ENCODE measurements at places on chromosomes 2 and 18.
A peak's percentile ranks its signal among the peaks of the same experiment; 100 is the strongest.

DNA sequence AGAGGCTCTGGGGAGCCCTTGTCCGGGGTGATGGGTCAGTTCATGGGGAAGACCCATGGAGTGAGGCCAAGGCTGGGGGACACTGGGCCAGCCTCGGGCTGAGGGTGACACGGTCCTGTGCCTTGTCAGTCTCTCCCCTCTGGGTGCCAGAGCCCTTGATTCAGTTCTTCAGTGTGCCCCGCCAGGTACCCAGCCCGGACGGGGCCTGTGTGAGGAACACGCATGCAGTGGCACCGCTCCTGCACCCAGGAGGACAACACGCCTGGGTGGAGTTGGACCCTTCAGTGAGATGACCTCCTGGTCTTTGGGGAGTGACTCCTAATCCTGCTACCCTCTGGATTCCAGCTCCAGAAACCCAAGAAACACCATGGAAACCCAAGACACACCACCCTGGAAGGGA, 264.4 kb downstream of the LOXHD1 start:
- DNase-seq: no peak

DNA sequence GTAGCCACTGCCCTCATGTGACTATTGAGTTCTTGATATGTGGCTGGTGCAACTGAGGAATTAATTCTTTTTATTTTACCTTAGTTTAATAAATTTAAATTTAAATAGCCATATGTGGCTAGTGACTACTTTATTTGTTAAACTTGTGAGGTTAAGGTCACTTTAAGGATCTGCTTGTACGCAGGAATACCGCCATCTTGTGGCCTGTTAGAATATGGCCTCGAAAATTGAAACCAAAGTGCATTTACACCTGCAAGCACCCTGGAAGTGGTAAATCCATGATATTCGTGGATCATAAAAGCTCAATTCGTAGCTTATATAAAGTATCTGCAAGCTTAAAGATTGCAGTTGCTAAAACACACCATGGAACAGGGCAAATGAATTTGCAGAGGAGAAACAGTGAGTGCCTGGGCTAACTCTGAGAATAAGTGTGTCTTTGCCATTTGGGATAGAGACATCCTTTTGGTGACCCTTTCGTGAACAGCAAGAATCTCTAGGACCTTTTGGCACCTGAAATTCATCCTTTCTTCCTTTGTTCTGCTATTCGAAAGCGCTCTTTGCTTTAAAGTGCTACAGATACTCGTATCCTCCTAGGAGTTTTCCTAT, 59.9 kb upstream of the REG3A start:
- peak; percentile 45 for DNase-seq

DNA sequence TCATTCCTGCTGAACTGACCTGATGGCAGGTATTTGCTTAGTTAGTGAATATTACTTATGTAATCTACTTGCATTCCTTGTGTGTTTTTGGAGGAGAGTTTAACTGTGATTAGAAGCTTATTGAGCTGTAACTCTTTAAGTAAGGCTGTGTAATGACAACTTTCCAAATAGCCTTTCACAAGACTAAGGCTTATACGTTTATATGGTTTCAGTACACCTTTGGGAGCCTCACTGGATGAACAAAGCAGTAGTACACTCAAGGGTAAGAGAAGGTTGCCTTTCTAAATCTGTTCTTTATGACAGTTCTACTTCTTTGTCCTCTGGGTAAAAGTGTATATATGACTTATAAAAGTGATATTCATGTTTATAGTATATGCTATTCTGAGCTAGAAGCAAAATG, 4.3 kb downstream of the ITPRID2 start:
- DNase-seq: no peak

- no peak for DNase-seq
Measured at GRCh38 chr18:63087421-63088230, 231.9 kb downstream of the BCL2 start.

DNA sequence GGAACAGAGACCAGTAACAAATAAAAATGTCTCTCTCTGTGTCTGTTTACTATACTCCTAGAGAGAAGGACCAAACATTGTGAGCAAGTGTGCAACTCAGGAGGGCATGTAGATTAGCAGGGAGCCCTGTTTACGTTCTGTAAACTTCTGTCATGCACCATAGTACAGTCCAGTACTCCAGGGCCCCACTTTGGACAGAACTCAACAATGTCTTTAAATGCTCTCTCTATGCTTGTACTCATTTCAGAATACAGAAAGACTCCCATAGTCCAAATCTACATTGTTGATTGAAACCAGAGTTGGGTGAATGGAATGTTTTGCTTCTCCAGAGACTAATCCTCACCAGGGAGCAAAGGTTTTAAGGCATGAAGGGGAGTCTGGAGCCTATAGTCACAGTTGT, 934.8 kb downstream of the NRXN1 start:
- no peak for DNase-seq

DNA sequence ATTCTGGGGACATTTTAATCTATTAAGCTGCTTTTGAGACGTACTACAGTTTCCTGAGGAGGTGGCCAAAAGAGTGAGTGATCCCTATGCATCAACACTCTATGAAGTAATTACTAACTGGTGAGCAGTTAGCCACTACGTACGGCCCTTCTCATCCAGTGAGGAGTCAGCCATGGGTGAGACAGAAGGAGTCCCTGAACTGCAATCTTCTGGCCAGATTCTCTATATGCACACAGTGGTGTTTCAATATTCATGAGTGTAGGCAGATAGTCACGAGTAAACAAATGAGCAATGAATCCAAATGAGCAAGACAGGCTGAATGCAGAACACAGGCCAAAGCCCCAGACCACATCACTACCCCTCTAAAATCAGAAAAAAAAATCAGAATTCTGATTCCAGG, 29.8 kb upstream of the TMEM214 start:
- no peak for DNase-seq

DNA sequence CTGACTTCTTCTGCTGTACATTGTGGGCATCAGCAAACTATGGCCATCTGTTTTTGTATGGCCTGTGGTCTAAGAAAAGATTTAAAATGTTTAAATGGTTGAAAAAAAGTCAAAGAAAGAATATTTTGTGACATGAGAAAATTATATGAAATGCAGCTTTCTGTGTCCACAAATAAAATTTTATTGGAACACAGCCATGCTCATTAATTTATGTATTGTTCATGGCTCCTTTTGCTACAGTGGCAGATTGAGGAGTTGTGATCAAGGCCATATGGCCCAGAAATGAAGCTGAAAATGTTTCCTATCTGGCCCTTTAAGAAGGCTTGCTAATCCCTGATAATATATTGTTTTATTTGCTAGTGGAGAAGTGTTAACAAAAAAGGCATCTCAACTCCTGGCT, 162.0 kb downstream of the SLC4A3 start:
- no peak for DNase-seq

GRCh38 chr18:63730773-63731172, 28.0 kb downstream of the SERPINB11 start:
- DNase-seq: no peak

GRCh38 chr2:195664528-195664927, 7.5 kb downstream of the SLC39A10 start:
- DNase-seq: no peak

- no peak for DNase-seq
Measured at GRCh38 chr18:4720518-4720917, 265.4 kb upstream of the DLGAP1 start.

GRCh38 chr2:135512099-135512498, 18.9 kb downstream of the ZRANB3 start:
- no peak for DNase-seq

DNA sequence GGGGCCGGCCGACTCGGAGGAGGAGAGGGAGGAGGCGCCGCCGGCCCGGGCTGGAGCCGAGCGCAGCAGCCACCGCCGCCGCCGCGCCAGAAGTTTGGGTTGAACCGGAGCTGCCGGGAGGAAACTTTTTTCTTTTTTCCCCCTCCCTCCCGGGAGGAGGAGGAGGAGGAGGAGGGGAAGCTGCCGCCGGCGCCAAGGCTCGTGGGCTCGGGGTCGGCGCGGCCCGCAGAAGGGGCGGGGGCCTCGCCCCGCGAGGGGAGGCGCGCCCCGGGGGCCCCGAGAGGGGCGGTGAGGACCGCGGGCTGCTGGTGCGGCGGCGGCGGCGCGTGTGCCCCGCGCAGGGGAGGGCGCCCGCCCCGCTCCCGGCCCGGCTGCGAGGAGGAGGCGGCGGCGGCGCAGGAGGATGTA, 316 bp downstream of the CRIM1 start:
- DNase-seq: no peak

- DNase-seq: no peak
Measured at GRCh38 chr2:64420677-64421076, 33.3 kb upstream of the LGALSL start.

- DNase-seq: no peak
Measured at GRCh38 chr2:16326711-16327300, 338.8 kb downstream of the CYRIA start.

DNA sequence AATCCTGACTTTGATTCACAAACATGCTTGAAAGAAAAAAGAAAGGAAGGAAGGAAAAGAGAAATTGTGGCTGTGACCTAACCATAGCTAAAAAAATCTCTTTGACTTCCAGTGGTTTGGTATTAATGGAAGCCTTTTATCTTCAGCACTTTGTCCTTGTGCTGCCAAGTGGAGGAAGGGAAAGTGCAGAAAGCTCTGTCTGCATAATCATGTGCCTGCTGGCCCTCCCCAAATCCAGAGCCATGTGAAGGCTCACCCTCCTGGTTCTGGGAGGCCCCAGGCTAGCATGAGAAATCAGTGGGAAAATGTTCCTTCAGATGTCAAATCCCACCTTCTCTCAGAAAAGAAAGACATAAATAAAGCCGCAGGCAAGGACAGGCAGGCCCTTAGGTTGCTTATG, 48.3 kb upstream of the BMPR2 start:
- no peak for DNase-seq

GRCh38 chr18:27769152-27769551, 407.8 kb downstream of the CDH2 start:
- no peak for DNase-seq

- peak; percentile 33 for DNase-seq
Measured at GRCh38 chr2:67752969-67753368, 309.8 kb downstream of the C1D start.

DNA sequence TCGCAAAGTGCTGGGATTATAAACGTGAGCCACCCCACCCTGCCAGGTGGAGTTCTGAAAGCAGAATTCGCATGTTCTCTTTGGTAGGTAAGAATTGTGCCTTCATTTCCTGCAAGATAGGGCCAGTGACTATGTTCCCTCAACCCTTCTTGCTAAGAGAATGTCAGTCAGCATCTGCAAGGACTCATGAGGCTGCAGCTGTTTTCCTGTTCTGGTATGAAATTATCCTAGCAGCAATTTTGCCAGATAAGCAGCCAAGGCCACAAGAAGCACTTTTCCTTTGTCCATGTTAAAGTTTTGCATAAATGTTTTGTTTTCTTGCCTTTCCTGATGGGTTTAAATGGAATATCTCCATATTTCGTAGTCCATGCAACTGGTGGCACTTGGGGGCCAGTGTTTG, 6.8 kb upstream of the ARHGAP28 start:
- no peak for DNase-seq

DNA sequence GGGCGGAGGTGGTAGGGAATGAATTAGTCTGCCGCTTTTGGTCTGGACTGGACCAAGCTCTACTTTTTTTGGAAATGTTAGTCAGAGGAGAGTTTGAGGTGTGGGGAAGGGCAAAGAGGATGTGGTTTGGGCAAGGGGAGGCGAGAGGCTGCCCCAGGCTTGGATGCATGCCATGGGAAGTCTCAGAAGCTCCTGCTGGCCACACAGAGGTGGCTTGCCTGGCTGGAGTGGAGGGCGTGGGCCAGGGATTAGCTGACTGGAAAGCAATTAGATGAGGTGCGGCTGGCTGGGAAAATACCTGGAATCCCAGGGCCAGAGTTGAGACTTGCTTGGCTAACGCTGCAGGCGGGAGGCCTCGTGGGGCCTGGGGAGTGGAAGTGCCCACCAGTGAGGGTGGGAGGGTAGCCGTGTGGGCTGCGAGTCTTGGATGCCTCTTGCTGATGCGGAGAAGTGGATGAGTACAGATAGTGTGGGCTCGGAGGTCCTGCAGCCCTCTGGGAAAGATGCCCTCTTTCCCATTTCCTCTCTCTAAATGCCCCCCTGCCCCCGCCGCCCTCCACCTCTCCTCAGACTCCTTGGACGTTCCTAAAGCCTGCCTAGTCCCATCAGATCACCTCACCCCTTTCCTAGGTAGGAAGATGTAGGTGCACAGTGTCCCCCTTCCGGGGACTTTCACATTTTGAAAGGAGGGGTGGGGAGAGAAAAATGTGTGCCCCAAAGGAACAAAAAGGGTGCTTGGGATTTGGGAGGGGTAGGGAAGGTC, 117.6 kb downstream of the SMAD7 start:
- peak; percentile 61 for DNase-seq

DNA sequence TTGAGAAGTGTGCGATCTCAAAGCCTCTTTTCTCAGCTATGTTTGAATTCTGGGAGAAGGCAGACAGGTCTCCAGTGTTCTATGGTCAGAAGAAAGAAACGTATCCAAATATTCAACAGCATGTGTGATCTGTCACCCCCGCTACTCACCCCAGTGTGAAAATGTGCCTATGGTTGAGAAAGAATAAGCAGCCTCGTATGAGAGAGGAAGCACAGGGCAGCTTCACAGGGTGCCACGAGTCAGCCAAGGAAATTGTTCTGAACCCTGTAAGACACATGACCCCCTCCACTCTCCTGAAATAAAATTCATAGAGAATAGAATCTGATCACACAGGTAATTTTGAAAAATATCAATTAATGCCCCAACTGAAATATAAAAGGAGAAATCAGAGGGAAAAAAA, 8.0 kb upstream of the SF3B1 start:
- no peak for DNase-seq

DNA sequence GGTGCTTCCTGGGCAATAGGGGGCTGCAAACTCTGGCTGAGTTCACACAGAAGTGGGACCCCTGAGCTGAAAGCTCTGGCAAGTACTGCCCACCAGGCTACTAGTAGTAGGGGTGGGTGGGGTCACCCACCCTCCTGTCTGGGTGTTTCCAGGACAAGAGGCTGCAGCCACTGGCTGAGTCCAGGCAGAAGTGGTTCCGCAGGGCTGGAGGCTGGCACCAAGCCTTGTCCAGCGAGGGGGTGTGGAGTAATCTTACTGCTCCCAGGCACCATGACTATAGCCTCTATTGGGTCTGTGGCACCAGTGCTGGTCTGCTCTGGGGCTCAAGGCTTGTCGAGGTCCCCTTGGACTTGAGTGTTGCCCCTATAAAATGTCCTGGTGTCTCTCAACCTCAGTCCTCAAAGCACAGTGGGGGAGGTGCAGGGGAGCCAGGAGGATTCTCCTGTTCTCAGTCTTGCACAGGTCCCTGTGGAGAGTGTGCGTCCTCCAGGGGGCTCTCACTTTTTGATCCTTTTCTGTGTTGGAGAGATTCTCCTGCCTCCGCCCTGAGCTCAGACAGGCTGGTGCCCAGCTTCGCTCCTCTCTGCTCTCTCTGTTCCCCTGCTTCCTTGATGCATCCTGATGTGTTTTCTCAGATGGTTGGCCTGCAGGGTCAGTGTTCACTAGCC, 48.1 kb downstream of the NUP35 start:
- DNase-seq: no peak

GRCh38 chr18:60279391-60279790, 93.2 kb downstream of the MC4R start:
- DNase-seq: no peak

GRCh38 chr2:181332044-181332605, 125.1 kb upstream of the ITGA4 start:
- no peak for DNase-seq

- DNase-seq: peak; percentile 20
Measured at GRCh38 chr2:161134547-161135518, 25.4 kb upstream of the TANK start.

GRCh38 chr2:148110184-148110583, 89.3 kb downstream of the MBD5 start:
- no peak for DNase-seq

- DNase-seq: no peak
Measured at GRCh38 chr2:11867926-11868325, 121.5 kb downstream of the LPIN1 start.
